HepG2 (cell line): ENCODE measurements at places on chromosomes 16 and 17.

- no peak for DNase-seq
Measured at GRCh38 chr17:8151641-8152111, 528 bp downstream of the PER1 start.

- DNase-seq: peak; percentile 93
Measured at GRCh38 chr16:405548-406506, 4.1 kb downstream of the DECR2 start.

DNA sequence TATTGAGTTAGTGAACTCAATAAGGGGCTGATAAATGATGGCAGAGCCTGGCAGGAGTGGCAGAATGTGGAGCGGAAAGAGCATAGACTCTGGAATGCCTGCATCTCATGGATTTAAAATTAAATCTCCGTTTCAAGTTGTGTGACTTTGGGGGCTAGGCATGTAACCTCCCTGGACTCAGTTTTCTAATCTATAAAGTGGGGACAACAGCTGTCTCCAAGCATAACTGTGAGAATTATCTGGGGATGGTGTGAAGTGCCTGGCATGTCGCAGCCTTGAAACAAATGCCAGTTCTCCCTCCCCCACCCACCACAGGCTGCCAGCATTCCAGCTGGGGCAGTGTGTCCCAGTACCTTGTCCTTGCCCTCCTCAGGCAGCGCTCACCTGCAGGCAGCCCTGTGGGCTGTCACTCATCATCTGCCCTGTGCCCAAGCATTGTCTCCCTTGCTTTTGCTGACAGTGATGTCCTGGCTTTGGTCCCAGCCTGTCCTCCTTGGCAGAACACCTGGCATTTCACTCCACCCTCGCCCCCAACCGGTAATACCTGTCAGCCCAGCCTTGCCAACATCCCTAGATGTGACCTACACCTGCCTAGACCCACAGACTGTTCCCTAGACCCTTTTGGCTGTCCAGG lies 129.6 kb downstream of the MRM1 start:
- no peak for DNase-seq

GRCh38 chr17:78132767-78133178 lies 2.2 kb downstream of the TMC8 start:
- no peak for DNase-seq

DNA sequence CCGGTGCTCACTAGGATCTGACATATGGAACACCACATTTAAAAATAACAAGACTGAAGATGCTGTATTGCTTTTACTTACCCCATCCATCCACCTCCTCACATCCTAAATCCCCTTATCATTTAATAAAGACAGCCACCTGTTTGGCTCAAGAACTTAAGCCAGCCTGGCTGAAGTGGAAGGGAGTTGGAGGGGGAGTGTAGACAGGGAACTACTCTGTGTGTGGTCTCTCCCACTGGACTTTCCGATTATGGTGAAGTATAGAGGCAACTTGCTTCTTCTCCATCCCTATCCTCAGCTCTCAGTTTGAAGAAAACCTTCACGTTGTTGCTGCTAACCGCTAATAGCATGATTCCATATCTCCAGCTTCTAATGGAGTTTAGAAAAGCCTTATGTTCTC lies 313.4 kb downstream of the CDH11 start:
- DNase-seq: no peak

DNA sequence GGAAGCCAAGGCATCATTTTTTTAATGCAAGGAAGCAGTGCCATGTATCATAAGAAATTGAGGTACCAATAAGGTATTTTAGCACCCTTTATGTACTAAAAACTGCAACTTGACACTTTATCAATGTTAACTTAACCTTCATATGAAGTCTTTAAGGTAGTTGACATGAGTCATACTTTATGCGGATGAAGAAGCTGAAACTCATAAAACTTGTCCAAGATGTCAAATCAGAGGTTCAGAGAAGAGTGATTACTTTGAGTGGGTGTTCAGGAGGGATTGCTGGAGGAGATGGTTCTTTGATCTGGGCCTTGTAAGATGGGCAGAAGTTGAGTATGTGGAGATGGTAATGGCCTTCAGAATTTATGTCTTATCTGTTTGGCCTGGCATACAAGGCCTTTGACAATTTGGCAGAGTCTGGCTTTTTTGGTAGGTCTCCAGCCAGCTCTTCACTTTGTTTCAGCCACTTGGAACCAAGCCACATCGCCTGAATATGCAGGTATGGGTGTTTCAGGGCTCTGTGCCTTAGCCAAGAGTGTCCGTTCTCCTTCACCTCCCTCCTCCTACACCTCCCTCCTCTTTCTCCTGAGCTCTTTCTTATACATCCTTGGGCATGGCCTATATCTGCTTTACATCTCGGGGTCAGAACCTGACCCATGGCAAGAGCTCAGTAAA lies 23.7 kb downstream of the YPEL2 start:
- DNase-seq: no peak

DNA sequence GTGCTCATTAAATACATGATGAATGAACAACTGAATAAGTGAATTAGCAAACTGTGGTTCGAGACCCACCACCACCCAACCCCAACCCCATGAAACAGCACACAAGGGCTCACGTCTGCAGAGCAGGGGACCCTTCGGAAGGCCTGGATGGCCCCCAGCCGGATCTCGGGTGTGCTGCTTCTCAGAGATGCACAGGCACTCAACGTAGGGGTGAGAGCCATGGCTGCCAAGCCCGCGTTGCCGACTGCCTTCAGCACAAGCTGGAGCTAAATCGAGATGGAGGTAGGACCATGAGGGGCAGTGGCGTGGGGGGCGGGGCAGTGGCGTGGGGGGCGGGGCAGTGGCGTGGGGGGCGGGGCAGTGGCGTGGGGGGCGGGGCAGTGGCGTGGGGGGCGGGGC lies 93.2 kb downstream of the LITAF start:
- no peak for DNase-seq

- DNase-seq: peak; percentile 37
Measured at GRCh38 chr16:50434872-50435478, 66.2 kb upstream of the BRD7 start.

GRCh38 chr16:58843675-58844074 lies 109.6 kb upstream of the GOT2 start:
- peak; percentile 44 for DNase-seq

DNA sequence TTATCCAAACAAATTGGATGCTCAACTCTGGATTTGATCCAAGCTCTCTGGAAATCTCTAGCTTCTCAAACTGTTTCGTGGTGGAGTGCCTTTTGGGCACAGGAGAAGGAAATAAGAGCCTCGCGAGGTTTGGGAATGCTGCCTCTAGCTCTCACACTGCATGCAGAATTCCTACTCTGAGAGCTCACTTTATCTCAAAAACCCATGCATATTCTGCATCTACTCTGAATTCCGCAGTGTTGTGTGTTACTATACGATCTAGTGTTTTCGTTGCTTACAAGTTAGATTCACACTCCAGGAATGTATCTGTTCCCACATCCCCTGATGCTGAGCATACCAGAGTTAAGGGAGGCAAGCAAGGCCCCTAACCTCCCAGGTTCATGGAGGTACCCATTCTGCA lies 462.7 kb downstream of the WWOX start:
- DNase-seq: no peak

GRCh38 chr17:61280338-61280737 lies 119.3 kb upstream of the TBX2 start:
- no peak for DNase-seq

GRCh38 chr16:84885342-84885910 lies 65.6 kb downstream of the CRISPLD2 start:
- no peak for DNase-seq

DNA sequence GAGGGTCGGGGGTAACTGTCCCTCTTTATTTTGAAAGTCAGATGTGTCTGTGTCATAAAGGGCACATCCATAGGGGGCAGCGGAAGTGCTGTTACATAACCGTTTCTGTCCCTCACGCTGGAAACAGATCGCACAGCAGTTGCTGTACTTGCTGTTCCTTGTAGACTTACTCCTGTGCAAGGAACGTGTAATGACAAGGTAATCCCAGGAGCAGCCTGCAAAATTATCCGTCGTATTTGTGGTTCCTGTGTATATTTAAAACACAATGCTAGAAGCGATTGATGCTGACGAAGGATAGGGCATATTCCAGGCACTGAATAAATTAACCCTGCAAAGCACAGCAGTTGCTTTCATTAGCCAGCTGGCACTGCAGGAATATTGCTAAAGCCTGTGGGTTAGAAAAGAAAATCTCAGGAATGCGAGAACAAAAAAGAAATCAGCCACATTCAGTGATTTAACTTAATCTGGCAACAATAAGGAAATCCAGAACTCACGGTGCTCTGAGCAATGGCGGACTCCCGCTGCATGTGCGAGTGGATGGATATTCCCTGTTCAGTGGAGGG lies 76.2 kb downstream of the SPECC1 start:
- no peak for DNase-seq

DNA sequence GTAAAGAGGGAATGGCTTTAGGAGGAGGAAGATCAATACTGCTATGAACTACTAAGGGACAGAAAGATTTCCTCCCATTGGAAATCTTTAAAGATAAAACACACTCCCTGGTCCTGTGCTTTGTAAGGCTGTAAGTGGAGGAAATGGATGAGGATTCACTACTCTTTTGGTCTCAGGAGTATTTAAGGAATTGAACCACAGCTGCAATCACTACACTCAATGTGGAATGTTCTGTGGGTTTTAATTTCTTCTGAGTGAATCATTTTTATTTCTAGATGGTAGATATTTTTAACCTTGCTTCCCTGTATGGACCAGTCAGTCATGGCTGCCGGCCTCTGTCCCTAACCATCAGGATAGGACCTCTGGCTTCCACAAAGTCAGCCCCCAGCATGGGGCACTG lies 65.6 kb downstream of the SDR42E1 start:
- DNase-seq: no peak

DNA sequence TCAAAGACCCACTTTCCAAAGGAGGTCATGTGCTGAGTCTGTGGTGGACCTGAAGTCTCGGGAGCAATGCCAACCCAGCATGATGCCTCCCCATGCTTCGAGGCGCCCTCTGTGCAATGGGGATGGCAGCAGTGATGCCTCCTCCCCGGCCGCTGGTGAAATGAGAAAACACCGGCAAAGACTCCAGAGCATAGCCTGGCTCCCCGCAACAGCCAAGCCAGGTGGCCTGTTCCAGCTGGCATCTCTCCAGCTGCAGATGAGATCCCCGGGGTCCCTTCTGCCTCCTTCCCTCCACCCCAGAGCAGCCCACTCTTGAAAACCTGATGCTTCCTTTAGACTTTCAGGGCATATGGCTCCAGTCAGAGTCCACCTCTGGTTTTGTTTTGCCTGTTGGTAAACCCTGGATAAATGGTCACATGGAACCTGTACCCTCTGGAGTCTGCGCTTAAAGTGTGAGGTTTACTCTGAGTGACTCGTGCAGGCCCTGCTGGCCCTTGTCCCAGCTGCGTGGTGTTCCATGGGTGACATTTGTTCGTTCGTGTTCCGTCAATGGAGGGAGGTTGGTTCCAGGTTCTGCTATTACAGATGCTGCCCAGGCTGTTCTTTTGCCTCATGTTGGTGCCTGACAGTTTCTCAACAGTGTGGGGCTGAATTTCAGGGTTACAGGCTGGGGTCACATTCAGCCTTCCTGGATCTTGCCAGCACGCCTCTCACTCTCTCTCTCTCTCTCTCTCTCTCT lies 181.8 kb upstream of the CIBAR2 start:
- DNase-seq: no peak

DNA sequence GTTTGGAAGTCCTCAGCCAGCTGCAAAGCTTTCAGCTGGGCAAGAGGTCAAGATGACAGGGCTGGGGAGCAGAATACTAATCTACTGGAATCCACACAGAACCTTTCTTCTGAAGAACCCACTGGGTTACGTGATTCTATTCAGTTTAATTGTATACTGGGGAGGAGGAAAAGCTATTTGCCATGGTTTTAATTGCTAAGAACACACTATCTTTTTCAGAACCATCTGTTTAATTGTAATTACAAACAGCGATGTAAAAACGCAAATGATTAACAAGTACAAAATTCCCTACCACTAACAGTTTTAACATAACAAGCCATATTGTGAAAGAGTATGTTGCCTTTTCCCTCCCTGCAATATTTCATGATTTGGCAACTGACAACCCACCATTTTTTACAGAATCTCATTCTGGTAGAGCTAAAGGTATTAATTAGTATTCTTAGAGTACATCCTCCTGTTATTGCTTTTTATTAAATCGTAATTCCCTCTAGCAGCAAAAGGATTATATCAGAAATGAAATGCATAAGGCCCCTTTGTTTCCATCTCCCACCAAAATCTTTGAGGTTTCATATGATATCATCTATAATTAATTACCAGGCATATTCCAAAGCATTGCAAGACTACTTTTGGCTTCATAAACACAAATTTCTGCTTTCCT lies 12.1 kb downstream of the HYDIN start:
- DNase-seq: no peak

GRCh38 chr17:16214190-16215001 lies 938 bp downstream of the NCOR1 start:
- no peak for DNase-seq

- DNase-seq: peak; percentile 80
Measured at GRCh38 chr17:44001461-44001920, 2.9 kb upstream of the NAGS start.

GRCh38 chr16:2485811-2486507 lies 11.0 kb downstream of the TBC1D24 start:
- no peak for DNase-seq

DNA sequence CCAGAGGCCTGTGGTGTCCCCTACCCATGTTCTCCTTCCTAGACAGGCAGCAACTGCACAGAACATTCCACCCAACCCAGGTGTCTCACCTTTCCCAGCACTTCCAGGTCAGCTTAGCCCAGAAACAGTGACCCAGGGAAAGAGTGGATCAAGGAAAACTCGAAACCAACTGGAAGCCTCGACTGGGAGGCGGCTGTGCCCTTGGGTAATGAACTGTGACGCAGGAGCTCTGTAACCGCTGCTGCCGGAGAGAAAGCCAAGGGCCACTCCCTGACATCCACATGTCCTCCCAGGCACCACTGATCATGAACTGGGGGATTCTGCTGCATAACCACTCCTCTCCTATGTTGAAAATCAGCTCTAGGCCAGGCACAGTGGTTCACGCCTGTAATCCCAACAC lies 34.4 kb downstream of the WDR59 start:
- DNase-seq: no peak

DNA sequence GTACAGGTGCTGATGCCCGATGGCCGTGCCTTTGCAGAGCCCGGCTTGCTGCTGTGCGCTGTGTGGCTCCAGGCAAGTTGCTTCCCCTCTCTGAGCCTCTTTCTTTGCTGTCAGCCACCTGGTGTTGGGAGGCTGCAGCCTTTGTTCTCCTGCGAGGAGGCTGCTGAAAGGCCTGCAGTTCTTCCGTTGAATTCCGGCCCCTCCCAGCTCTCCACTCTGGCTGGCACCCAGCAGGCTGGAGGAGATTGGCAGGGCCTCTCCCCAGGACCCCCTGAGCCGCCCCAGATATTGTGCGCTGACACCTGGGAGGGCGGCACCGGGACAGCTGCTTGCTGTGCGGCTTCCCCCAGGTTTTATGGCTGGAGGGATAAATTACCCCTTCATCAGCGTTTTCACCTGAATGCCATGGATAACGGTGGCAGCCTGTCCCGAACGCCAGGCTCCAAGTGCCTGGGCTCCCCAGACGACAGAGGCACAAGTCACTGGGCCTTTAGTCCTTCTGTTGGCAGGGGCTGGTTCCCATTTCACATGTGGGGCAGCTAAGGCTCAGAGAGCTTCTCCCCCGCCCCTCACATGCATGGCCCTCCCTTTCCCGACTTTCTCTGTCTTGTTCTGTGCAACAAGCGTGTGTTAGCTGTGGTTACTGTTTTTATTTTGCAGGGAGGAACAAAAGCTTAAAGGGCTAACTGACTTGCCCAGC lies 35.1 kb upstream of the GSE1 start:
- no peak for DNase-seq

- no peak for DNase-seq
Measured at GRCh38 chr16:4240624-4241023, 1.3 kb downstream of the SRL start.
